NCI-H187 treated with DMSO at 0.1 percent for 48 hours (cell line): ENCODE measurements at places on chromosomes 2 and 18.

- DNase-seq = no peak
Measured at GRCh38 chr2:217489145-217489960, 513.4 kb downstream of the TNS1 start.

GRCh38 chr2:70941186-70941585, 5.5 kb downstream of the ATP6V1B1 start:
- no peak for DNase-seq

DNA sequence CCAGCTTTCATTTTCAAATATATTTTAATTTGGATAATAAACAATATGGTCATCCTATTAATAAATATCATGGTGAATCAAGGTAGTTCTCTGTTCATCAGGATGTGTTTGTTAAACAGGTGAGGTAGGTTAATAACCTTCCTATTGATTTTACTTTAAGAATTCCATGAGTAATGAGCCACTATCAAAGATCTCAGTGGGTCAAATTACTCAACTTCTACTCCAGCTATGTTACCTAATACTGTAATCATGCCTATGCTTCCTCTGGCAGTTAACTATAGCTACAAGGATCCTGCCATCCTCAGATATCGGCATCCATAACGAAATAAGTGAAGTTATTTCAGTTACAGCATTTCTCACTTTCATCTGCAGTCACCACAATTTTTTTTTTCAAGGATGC, 289.6 kb upstream of the SLC8A1 start:
- no peak for DNase-seq

- DNase-seq = no peak
Measured at GRCh38 chr2:74544634-74545033, 9.1 kb downstream of the LOXL3 start.

GRCh38 chr2:150809103-150809502, 321.6 kb upstream of the RND3 start:
- DNase-seq = no peak

- DNase-seq = no peak
Measured at GRCh38 chr2:172884336-172884735, 148.7 kb downstream of the RAPGEF4 start.

GRCh38 chr2:29147963-29148362, 32.7 kb downstream of the CLIP4 start:
- DNase-seq = no peak

- no peak for DNase-seq
Measured at GRCh38 chr2:190714958-190715357, 66.1 kb downstream of the NAB1 start.

GRCh38 chr2:126571403-126571802, 84.6 kb upstream of the GYPC start:
- DNase-seq = no peak

- no peak for DNase-seq
Measured at GRCh38 chr18:40929399-40929798, 1025.6 kb upstream of the PIK3C3 start.

DNA sequence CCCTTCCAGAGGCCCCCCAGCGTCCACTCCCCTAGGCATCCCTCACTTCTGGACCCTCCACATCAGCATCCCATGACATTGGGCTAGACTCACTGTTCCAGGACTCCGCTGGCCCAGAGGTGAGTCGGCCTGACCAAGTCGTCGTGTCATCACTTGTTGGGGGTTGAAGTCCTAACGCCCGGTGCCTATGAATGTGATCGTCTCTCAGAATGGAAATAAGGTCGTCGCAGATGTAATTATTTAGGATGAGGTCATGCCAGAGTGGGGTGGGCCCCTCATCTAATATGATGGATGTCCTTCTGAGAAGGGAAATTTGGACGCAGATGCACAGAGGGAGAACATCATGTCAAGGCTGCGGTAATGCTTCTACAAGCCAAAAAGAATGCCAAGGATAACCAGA, 142.7 kb downstream of the AGAP1 start:
- DNase-seq = no peak

DNA sequence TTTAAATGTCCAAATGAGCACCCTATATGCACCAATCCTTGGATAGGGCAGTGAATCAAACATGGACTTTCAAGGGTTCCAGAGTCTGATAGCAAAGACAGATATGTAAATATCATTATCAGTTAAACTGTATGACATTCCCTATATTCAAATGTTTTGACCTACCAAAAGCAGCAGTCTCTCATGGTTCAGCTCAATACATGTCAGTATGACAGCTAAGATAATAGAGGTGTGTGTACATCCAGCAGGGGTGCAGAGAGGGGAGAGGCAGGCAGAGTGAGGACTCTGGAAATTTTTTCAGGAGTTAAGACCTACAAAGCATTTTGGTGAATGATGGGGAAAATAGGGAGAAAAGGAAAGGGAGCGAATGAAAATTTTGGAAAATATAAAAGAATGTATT, 106.3 kb downstream of the MYO3B start:
- no peak for DNase-seq

- DNase-seq = no peak
Measured at GRCh38 chr2:174218773-174219172, 29.6 kb downstream of the OLA1 start.

DNA sequence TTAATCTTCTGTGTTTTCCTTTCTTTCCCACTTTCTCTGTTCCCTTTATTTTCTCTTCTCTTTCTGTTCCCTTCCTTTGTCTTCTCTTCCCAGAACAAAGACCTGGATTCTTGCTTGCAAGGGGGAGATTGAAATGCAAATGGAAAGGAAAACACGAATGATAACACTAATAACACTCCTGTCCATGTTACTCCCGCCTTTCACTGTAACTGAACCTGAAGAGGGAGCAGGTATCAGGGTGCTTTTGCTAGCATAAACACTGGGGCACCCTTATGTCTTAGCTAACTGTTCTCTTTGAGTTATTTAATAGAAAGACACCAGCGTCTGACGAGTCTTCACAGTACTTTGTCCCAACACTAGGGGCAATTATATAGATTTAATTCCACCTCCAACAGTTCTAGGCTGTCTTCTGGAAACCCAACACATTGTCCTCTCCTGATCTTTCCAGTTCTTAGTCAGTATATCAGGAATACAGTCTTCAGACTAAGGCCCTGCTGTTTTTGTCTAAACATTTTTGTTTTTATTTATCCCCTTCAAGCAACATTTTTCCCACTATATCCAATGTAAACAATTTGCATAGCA, 99.2 kb downstream of the PTPRM start:
- DNase-seq = no peak

GRCh38 chr2:25700221-25700660, 26.9 kb upstream of the DTNB start:
- DNase-seq = peak; percentile 21

- DNase-seq = no peak
Measured at GRCh38 chr2:71928734-71929481, 218.8 kb downstream of the CYP26B1 start.

- DNase-seq = no peak
Measured at GRCh38 chr2:114729026-114729425, 286.6 kb downstream of the DPP10 start.

DNA sequence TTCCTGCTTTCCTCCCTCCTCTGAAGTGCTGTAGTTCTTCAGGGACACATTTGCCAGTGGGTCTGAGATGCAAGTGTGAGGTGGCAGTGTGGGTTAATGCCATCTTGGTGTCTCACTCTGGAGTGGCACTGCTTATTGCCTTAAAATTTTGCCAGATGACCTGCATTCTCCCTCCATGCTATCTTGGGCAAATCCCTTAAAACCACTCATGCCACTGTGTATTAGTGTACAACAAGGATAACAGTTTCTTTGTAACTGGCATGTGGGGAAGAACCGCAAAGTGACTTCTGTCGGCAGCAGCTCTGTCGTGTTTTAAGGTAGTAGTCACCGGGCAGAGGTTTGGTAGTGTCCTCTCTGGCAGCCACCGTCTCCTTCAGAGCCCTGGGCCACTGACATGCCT, 124.2 kb downstream of the NEDD4L start:
- no peak for DNase-seq

DNA sequence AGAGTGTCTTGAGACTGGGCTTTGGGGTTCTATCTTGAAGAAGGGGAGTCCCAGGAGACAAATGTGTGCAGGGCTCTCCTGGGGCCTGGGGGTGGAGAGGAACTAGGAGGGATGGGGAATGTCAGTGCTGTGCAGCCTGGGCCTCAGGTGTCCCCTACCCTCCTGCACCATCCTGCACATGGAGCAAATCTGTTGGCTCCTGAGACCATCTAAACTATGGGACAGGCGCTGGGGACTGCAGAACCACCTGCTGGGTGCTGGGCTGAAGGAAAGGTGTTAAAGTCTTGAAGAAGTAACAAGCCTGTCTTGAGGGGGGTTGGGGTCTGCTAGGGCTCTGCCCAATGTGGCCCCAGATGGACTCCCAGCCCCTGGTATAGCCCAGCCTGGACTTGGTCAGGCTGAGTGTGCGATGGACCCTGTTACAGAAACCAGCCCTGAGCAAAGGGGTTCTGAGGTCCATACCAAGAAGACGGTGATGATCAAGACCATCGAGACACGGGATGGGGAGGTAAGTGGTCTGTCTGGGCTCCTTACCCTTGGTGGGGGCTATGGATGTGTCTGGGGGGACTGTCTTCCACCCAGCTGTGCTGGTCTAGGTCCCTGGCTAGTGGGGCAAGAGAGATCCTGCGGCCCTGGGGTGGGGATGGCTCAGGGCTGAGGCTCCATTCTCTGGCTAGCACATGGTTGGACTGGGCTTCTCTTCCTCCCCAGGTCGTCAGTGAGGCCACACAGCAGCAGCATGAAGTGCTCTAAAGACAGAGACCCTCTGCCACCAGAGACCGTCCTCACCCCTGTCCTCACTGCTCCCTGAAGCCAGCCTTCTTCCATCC, 7.3 kb downstream of the DES start:
- no peak for DNase-seq

DNA sequence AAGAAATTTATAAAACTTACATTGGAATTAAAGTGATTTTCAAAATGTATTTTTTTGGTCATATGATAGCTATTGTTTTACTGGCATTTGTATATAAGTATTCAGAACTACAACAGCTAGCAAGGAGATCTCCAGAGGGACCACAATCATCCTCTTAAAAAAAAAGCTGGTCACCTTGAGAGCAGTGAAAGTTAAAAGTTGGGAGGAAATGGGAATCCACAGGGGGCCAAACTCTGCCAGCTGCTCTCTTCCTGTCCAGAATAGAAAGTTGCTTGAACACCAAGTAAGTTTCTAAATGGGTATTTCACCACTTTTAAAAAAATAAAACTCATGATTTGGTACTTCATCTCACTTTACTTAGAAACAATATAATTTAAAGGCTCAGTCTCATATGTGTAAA, 1025.1 kb downstream of the LRP1B start:
- no peak for DNase-seq

GRCh38 chr2:172849519-172850217, 114.0 kb downstream of the RAPGEF4 start:
- DNase-seq = no peak

DNA sequence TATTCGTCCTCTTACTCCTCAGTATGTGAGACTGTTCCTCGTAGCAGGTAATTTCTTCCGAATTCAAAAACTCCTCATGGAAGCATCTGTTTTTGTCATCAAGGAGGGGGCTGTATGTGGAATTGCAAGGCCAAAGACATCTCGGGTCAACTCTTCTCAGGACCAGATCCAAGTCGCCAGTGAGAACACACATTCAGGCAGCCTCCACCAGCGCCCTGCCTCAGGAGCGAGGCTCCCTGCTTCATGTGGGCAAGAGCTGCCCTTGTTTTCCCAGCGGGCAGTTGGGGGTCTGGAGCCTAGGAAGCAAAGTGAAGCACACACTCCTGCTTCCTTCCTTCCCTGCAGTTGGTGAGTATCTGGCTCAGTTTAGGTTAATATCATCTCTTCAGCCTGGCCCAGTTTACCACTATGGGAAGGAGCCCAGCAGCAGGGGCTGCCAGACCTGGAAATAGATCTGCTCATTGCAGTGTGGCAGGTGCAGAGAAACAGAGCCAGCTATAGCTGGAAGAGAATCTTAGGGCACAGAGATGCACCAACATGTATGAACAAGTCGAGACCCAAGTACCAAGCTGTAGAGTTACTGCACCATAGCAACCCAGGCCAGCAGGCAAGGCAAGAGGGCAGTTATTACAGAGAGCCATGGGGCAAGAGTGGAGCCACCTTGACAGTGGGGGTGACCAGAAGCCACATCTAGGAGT, 25.3 kb downstream of the TMEM127 start:
- DNase-seq = no peak

- DNase-seq = no peak
Measured at GRCh38 chr18:52992041-52992440, 652.0 kb downstream of the DCC start.

DNA sequence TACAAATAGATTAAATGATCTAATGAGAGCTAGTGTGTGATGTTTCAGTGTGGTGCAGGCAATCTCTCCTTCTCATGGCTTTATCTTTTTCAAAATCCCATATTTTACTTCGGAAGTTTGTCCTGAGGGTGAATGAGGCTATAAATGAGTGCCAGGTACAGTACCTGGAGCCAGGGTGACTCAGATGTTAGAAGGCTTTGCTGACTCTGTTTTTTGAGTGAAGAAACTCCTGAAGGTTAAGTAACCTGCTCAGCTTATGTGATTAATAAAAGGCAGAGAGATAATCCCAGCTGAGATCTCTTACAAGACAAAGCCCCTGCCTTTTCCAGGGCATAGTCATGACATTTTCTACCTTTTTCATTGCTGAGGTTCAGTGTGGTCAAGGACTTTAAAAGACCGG, 52.6 kb downstream of the MGAT5 start:
- no peak for DNase-seq

DNA sequence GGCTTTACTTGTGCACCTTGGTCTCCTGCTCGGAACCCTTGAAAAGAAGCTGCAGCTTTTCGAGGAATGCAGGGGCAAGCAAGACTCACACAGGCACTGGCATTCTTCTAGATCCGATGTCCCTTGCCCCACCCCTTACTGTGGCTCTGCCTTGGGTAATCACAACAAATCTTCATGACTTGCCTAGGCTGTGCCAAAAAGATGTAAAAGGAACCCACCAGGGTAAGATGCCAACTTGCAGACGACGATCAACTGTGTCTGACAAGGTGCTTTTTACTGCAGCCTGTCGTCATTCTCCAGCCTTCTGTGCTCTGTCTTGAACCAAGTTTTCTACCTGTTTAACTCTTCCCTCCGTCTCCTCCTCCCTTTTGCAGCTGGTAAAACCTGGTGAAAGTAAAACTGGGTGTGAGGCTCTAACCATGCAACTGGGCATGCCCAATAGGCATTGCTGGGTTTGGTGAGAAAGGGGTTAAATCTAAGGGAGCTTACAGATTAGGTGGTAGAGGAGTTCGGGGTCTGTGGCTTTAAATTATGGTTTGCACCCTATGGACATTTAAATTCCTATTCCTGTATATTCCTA, 909 bp upstream of the NRXN1 start:
- no peak for DNase-seq
